Urinary bladder (tissue), 4 donors: ENCODE measurements at places on chromosomes 11 and 22. TPM values are rescaled to one million over a fixed set of nuclear protein-coding genes. Genes with fewer than 3 reads are reported as not detected.

GRCh38 chr22:19903031-19903430 is 38.5 kb upstream of the COMT start:
- DNase-seq: no peak

- DNase-seq: no peak
Measured at GRCh38 chr11:78715639-78716311, 141.1 kb upstream of the NARS2 start.

- DNase-seq: no peak
Measured at GRCh38 chr11:130062026-130062425, 7.7 kb upstream of the APLP2 start.

GRCh38 chr11:114264381-114264780 is 31.8 kb upstream of the NNMT start:
- DNase-seq: no peak

GRCh38 chr11:71144736-71145135 is 107.6 kb downstream of the SHANK2 start:
- DNase-seq: no peak

Gene CELSR1
- total RNA-seq: 4.5 TPM

GRCh38 chr11:14334893-14335292 is 24.1 kb downstream of the RRAS2 start:
- DNase-seq: no peak

Gene CECR2
- 2.4 TPM for total RNA-seq

- DNase-seq: no peak
Measured at GRCh38 chr11:66070604-66071380, 720 bp downstream of the PACS1 start.

DNA sequence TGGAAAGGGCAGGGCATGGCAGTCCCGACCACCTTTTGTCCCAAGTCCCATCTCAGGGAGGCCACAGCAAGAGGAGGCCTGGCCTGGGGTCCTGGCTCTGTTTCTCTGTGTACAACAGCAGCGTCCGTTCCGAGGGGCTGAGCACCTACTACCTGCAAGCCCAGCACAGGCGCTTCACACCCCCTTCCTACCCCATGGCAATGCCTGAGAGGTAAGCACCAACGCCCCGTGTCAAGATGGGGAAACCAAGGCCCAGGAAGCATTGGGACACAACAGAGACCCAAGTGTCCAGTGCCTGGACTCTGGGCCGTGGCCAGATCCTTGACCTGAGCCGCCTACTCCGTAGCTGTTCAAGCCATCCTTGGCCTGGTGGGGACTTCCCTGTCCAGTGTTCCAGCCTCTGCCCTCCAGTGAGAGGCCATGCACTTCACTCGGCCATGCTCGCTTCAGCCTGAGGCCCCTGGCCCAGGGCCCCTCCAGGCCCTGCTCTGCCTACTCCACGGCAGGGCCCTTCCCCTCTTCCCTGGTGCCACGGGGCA is 14.3 kb upstream of the TCF20 start:
- DNase-seq: no peak

Gene P2RX3
- total RNA-seq: 1.5 TPM

DNA sequence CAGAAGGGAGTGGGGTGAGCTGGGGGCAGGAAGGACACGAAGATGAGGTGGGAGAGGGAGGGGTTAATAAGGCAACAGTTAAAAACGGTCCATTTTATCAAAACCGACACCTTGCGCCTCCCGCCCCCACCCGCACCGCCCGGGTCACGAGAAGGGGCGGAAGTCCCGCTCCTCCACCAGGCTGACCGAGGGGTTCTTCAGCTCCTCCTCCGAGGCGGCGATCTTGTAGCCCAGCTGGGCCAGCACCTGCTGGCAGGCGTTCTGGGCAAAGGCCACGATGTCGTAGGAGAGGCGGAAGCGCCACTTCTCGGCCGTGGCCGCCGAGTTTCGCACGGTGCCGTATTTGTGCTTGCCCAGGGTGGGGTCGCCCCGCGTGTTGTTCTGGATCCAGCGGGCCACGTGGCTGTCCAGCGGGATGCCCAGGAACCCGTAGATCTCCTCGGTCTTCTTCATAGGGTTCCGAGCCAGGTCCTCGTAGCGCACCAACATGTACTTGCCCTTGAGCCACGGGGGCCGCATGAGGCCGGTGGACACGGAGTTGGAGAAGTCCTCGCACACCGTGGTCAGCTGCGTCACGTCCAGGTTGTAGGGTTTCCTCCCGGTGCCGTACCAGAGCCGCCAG is 15.8 kb downstream of the CHST1 start:
- DNase-seq: no peak

DNA sequence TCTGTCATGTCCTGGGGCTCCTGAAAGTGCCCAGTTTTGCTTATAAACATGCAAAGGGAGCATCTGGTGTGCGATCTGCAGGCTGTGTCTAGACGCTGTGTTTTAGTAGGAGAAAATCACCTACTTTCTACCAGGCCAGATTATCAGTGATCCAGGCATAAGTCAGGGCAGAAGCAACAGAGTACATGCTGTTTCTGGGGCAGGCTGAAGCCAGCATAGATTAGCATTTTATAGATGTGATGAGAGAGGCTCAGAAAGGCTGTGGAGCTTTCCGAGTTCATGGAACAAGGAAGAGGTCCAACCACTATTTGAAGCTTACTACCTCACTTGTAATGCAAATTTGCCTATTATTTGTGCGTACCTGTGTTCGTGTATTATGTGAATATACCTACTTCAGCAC is 1208.4 kb upstream of the TENM4 start:
- no peak for DNase-seq

- no peak for DNase-seq
Measured at GRCh38 chr22:49418341-49418894, 409.3 kb downstream of the BRD1 start.

Gene MS4A13
- not detected for total RNA-seq

- DNase-seq: no peak
Measured at GRCh38 chr11:1218788-1219445, 3.9 kb upstream of the MUC5B start.

GRCh38 chr11:12134236-12134585 is 23.8 kb downstream of the MICAL2 start:
- no peak for DNase-seq

- no peak for DNase-seq
Measured at GRCh38 chr22:39214006-39214382, 30.8 kb downstream of the PDGFB start.

- no peak for DNase-seq
Measured at GRCh38 chr11:134645576-134645975, 233.5 kb upstream of the B3GAT1 start.

GRCh38 chr11:67262731-67263675 is 3.3 kb upstream of the GRK2 start:
- DNase-seq: no peak
